Dermis blood vessel endothelial cell (primary cell): ENCODE measurements at places on chromosomes 4 and X. TPM values are rescaled to one million over a fixed set of nuclear protein-coding genes. Genes with fewer than 3 reads are reported as not detected.

The NLRP2B gene
- under 0.01 and 0.14 TPM in 2 replicates for total RNA-seq

The PAGE5 gene
- not detected in 2 replicates for total RNA-seq

The ARAP2 gene
- 0.23 and 1.9 TPM in 2 replicates for total RNA-seq

The TCP11X2 gene
- not detected in 2 replicates for total RNA-seq

The ZNF711 gene
- 3.1 and 6.2 TPM in 2 replicates for total RNA-seq

The XAGE1A gene
- total RNA-seq, result not detected in 2 replicates

The FGD1 gene
- total RNA-seq, result 2.4 and 3.2 TPM in 2 replicates

The ZDHHC15 gene
- total RNA-seq, result under 0.01 TPM in 1 of 2 replicates, not detected in the other

The SPACA5 gene
- not detected in 2 replicates for total RNA-seq

The UGT2B7 gene
- 0.09 and 0.34 TPM in 2 replicates for total RNA-seq

The AWAT2 gene
- 0.51 and 1.2 TPM in 2 replicates for total RNA-seq

The MRPL1 gene
- 33.2 and 40.5 TPM in 2 replicates for total RNA-seq

The GPR82 gene
- not detected in 2 replicates for total RNA-seq

The UGT8 gene
- total RNA-seq, result 0.05 and 0.51 TPM in 2 replicates

The STS gene
- total RNA-seq, result 3.1 and 6.1 TPM in 2 replicates

The PDGFC gene
- 27.1 and 47.3 TPM in 2 replicates for total RNA-seq

The ARR3 gene
- total RNA-seq, result not detected in 2 replicates

The NUDT11 gene
- 0.51 and 0.74 TPM in 2 replicates for total RNA-seq

The TEX13B gene
- not detected in 2 replicates for total RNA-seq

The HCFC1 gene
- 15.3 and 48.9 TPM in 2 replicates for total RNA-seq

The DRP2 gene
- total RNA-seq, result 0.05 TPM in 1 of 2 replicates, not detected in the other

The RAB40A gene
- 0.05 TPM in 1 of 2 replicates, not detected in the other for total RNA-seq

The ANK2 gene
- 41.4 and 65.1 TPM in 2 replicates for total RNA-seq

The MAGEA11 gene
- not detected in 2 replicates for total RNA-seq

The TEC gene
- total RNA-seq, result 1.7 and 1.9 TPM in 2 replicates

The MAGED1 gene
- total RNA-seq, result 64.3 and 82.4 TPM in 2 replicates

The GAGE12G gene
- not detected in 2 replicates for total RNA-seq

The GLRA3 gene
- not detected in 2 replicates for total RNA-seq

The PAGE4 gene
- total RNA-seq, result not detected in 2 replicates

The SLC4A4 gene
- 0.05 and 0.17 TPM in 2 replicates for total RNA-seq

The PRSS12 gene
- total RNA-seq, result 0.17 and 8.2 TPM in 2 replicates

The FOXR2 gene
- not detected in 2 replicates for total RNA-seq

The ASB5 gene
- total RNA-seq, result not detected in 2 replicates

The QRFPR gene
- not detected in 2 replicates for total RNA-seq

The SPANXN3 gene
- not detected in 2 replicates for total RNA-seq
